ENCODE measurements at places on chromosomes 5 and 9.

- DNase-seq = no peak
These were observed 1.1 kb upstream of the TLE4 start for GRCh38 chr9:79570448-79571308.

GRCh38 chr5:161549106-161549505, 2.6 kb upstream of the GABRB2 start:
- no peak for DNase-seq

DNA sequence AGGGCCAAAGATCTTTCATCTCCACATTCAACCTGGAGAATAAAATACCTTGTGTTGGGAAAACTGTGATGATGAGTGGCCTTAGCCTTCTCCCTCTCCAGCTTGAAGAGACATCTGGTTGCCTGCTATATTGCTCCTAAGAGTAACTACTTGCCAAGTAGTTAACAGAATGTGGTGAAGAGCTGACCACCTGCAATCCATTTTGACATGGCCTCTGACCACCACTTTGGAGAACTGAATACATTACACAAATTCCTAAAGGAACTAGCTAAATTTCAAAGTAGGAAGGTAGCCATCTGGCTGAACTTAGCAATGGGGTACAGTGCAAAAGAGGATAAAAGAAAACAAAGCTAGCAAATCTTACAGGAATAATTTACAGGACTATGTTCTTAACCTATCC, 7.2 kb downstream of the TBCA start:
- no peak for DNase-seq

DNA sequence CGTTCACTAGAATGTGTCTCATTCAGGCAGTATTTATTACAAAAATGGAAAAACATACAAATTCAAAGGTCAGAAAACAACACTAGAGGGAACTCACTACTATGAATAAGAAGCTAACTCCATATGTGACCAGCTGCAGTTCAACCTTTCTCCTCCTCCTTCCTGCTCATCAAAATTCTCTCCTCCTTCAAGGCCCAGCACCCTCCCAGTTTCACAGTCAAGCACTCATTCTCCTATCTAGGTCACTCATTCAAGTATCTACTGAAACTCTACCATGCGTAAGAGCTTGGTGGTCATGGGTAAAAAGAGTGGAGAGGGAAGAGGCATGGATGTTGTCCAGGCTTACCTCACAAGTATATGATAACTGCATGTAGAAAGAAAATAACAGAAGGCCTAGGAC, 27.7 kb downstream of the ECPAS start:
- DNase-seq = no peak

GRCh38 chr9:121711281-121711680, 59.8 kb downstream of the DAB2IP start:
- DNase-seq = no peak

GRCh38 chr5:122707796-122708195, 67.1 kb upstream of the SNX2 start:
- DNase-seq = no peak

DNA sequence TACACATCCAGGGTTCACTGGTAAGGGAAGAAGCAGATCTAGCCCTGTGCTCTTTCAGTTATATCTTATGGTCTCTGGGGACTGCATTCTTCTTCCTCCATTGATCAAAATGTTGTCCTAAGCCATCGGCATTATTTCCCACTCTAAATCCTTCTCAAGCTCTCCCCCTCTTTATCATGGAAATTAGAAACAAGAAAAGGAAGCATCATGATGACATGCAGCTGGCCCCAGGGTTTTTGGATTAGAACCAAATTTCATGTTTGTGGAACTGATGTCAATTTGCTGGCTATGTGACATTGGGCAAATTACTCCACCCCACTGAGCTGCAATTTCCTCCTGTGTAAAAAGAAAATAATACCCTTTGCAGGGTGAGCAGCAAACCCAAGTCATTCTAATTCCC, 39.5 kb downstream of the MFAP3 start:
- no peak for DNase-seq

GRCh38 chr5:126865299-126865698, 88.4 kb downstream of the LMNB1 start:
- DNase-seq = no peak

DNA sequence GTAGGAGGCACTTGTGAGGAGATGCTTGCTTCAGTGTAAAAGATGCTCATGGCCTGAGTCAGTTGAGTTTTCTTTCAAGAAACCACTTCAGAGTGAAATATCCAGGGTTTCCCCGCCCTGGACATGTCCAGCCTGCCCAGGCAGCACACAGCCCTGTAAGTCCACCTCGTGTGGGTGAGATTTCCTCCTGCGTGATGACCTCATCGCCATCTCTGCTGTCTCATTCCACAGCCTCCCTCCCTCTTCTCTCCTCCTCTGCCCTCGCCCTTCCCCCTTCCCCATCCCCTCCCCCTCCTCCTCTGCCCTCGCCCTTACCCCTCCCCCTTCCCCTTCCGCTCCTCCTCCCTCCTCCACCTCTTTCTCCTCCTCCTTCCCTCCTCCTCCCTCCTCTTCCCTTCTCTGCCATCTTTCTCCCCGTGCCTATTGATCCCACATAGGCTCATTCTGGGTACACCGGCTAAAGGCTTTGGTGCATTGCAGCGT, 34.0 kb upstream of the NCS1 start:
- DNase-seq = no peak

DNA sequence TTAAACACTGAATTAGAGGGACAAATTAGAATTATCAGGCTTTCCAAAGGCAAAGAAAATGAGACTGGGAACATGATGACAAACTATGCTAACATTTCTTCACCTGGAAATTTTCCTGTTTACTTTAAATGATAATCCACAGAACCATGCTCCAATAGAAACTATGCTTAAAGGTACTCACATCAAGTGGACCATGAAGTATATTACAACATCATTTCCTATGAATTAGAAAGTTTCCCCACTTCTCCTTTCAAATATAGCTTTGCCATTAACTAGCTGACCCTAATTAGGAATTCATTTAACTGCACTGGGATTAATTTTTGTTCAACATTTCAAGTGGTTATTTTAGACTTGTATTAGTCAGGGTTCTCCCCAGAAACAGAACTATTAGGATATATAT, 81.4 kb downstream of the DTWD2 start:
- DNase-seq = no peak

DNA sequence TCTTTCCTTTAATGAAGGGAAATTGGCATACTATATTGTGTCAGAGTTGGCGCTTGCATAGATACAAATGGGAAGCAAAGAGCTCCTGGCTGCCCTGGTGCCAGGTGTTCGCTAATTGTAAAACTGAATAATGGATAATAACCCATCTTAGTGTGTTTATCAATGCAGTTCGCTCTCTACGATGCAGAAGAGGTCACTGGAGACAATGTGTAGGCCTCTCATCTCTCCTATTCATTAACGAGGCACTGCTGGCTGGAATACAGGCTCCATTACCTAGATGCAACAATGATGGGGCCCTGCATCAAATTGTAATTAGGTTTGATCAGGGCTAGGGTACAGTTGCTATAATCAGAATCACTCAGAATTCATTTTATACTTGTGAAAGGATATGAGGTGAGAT, 171.0 kb downstream of the RMI1 start:
- no peak for DNase-seq

DNA sequence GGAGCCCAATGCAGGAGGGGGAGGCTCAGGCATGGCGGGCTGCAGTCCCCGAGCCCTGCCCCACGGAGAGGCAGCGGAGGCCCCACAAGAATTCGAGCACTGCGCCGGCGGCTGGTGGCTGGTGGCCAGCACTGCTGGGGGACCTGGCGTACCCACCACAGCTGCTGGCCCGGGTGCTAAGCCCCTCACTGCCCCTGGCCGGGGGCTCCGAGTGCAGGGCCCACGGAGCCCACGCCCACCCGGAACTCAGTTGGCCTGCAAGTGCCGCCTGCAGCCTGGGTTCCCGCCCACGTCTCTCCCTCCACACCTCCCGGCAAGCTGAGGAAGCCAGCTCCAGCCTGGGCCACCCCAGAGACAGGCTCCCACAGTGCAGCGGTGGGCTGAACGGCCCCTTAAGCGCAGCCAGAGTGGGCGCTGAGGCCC, 780.3 kb downstream of the DTWD2 start:
- DNase-seq = no peak

- no peak for DNase-seq
These were observed 159.0 kb downstream of the PBX3 start for GRCh38 chr9:125906144-125906543.

DNA sequence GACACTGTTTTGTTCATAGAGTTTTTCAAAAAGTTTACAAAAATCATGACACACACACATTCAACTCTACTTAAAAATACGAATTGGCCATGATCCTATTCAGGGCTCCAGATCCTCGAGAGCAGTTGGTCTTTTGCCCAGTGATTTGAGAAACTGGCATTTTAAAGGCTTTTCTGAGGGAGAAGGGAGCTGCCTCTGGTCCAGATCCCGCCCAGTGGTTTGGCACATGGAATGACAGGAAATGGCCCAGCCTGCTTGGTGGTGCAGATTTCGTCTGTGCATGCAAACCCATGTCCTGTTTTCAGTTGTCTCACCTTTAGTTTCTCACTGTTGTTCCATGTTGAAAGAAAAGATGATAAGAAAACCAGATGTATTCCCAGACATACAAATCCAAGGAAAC, 3.6 kb downstream of the CAMK4 start:
- no peak for DNase-seq

GRCh38 chr9:122332083-122332482, 38.7 kb upstream of the PTGS1 start:
- no peak for DNase-seq

DNA sequence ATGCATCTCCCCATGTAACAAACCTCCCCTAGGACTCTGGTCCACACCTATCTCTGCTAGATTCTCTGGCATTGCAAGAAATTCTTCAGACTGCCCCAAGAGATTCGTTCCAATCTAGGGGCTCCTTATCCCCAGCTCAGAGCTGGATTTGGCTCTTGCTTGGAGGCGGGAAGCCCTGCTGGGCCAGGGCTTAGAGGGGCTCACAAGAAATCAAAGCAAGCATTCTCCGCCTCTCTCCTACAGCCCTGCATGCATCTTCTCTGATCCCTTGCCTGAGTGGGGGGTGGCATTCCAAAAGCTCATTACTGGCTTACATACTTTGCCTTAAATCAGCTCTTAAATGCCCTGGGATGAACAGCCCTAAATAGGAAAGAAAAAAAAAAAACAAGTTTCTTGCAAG, 75.8 kb downstream of the KCNIP1 start:
- DNase-seq = no peak

- DNase-seq = no peak
These were observed 130.7 kb upstream of the TAF11L2 start for GRCh38 chr5:17367256-17367840.

DNA sequence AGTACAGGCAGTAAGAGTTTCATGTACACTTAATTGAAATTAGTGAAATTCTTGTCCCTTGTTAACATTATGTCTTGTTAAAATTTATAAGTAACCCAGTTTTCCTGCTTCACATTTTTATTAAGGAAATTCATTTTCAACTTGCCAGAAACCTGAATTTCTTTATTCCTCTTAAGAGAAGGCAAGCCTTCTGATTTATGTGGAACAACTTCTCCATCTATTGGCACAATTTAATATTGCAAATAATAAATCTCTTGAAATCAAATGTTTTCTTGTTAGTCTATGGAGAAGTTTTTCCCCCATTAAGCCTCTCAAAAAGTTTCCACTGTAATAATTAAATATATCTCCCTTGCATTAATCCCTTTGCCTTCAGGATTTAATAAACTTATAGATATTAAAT, 33.8 kb upstream of the ACO1 start:
- peak; percentile 10 for DNase-seq

GRCh38 chr5:64644831-64645230, 45.5 kb upstream of the SHISAL2B start:
- no peak for DNase-seq

DNA sequence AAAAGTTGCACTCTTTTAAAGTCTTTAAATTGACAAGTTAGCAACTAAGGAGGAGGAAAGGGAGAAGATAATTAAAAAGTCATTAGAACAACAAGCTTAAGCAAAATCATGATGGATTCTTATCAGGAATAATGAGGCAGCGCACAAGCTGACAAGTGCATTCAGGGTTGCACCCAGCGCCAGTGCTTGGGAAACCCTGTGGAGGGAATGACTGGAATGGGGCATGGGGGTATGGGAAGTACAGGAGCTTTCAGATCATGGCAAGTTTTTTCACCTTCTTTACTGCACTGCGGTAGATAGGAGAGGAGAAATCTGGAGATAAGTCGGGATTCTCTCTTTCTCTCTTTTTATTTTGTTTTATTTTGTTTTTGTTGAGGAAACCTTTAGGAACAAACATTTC, 117.9 kb upstream of the CKMT2 start:
- DNase-seq = no peak

DNA sequence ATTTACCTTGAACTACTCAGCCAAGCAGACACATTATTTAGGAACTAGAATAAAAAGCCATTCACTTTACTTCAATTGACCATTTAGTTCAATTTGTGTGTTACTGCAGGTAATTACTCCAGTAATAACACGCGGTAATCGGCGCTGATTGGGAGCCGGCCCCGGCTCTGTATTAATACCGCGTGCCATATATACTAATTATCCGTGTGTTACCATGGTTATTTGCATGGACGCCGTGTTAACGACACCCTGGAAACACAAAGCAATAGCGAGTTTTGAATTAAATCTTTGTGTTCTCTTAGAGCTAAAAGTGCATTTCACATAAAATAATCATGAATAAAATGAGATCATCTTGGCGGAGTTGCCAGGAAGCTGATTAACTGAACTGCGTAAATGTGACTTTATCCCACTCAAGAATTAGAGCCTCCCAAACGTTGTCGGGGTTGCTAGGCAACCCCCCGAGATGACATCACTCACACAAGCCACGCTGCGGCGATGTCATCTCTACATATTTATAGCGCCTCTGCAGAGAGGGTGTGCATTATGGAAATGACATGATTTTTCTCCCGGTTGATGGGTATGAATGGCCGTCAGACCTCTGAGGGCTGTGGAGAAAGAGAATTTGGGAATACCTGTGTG, 41.4 kb upstream of the RNU6ATAC start:
- no peak for DNase-seq

DNA sequence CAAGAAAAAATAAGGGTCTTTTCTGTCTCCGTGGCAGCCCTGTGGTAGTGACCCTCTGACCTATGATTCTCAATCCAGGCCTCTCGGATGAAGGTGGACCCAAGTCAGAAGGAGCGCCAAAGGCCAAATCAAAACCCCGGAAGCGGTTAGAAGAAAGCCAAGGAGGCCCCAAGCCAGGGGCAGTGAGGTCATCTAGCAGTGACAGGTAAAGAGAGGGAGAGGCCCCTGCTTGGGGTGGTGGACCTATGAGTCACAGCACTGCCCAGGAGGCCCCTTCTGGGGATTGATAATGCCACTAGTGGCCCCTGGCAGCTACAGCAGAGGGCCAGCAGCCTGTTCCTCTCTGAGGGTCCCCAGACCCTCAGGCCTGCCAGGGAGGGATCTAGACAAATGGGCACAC, 6.4 kb upstream of the SLC2A8 start:
- no peak for DNase-seq

DNA sequence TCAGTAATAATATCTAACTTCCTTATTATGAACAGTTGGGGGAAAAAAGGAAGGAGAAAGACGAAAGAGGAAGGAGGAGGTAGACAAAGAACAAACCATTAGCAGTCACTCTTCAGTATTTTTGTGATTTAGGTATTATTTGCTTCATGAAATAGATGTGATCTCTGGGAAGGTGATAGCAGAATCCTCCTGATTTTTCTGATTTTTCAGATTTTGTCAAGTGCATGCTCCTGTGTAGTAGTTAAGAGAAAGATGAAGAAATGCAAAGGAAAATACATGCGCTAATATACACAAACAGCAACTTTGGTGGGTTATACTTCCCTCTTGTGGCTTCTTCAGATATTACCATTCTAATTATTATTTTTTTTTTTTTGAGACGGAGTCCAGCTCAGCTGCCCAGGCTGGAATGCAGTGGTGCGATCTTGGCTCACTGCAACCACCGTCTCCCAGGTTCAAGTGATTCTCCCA, 31.6 kb downstream of the LMNB1 start:
- no peak for DNase-seq

All from smooth muscle cell of the brain vasculature (primary cell).